DMS153 (cell line): ENCODE measurements at places on chromosomes 11 and 22.
A peak's percentile ranks its signal among the peaks of the same experiment; 100 is the strongest.

DNA sequence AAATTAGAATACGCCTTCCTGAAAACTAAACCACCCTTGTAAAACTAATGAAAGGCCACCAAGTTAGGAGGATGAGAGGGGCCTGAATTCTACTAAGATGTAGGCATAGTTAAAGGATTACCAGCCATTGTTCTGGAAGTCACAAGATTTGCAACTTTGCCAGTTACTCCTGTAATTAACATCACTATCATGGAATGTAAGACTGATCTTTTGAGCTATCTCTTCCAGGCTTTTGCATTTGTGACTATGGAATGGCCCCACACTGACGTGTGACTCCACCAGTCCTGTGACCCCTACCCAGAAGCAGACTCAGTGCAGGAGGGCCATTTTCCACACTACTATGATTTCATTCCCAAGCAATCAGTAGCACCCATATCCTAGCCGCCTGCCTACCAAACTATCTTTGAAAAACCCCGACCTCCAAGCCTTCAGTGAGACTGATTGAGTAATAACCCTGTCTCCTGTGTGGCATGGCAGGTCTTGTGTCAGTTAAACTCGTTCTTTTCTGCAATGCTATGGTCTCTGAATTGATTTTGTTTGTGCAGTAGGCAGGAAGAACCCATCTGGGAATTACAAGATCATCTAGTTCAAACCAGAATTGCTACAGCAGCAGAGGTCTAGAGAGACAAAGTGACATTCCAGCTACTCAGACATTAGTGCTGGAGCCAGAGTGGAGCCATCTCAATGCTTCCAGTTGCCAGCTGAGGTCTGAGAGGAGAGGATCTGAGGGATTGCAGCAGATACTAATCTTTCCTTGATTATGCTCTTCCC is 1.9 kb upstream of the CTSF start:
- DNase-seq: no peak

DNA sequence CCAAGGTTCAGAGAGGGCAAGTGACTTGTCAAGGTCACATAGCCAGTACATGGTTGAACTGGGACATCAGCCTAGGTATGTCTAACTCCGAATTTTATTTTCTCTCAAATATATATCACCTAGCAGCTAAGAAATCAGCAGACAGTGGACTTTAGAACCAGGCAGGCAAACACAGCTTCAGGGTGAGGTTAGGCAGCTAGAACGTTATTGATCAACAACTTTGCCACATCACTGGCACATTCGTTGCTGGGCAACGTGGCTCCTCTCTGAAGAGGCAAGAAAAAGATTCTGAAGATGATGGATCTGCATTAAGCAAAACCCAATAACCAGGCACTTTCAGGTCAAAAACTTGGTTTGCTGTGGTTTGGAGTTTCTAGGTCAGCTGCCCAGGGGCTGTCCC is 258.0 kb downstream of the KIRREL3 start:
- no peak for DNase-seq

DNA sequence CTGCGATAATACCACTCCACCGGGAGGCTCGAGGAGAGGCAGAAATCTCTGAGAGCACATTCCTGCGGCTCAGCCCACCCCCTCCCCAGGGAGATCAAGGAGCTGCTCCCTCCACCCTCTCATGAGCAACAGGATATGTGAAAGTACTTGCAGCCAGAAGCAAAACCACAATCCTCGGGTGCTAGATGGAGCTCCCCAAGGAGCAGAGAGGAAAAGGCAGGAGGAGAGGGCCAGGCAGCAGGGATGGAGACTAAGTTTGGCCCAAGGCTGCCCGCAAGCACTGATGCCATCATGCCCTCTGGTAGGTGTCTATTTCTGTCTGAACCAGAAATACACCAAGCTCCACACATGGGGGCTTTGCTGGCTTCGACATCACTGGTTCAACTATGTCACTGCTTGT is 22.3 kb downstream of the VPS37C start:
- no peak for DNase-seq

- no peak for DNase-seq
These were observed 12.3 kb downstream of the SMPD1 start for GRCh38 chr11:6402561-6402981.

DNA sequence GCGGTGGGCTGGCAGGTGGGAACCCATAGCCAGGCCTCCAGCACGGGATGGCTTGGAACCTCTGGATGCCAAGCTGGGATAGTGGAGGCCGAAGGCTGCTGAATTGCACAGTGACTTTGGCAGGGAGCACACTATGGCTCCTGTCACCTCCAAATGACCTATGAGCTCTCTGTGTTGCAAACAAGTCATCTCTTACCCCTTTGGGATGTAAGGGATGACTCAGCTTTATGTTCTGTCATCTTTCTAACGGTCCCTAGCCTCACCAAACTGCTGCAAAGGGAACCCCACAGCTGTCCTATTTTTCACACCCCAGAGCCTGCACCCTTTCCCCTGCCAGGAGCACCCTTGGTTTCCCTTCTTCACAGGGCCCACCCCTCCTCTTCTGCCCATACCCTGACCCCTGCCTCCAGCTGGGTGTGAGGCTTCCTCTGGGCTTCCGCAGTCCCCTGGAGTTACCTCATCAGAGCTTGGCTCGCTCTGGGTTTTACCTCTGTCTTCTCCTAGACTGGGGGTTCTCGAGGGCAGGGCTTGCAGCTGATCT is 2.7 kb upstream of the SCUBE1 start:
- DNase-seq: no peak

GRCh38 chr11:9625728-9626127 is 38.1 kb upstream of the SWAP70 start:
- no peak for DNase-seq

DNA sequence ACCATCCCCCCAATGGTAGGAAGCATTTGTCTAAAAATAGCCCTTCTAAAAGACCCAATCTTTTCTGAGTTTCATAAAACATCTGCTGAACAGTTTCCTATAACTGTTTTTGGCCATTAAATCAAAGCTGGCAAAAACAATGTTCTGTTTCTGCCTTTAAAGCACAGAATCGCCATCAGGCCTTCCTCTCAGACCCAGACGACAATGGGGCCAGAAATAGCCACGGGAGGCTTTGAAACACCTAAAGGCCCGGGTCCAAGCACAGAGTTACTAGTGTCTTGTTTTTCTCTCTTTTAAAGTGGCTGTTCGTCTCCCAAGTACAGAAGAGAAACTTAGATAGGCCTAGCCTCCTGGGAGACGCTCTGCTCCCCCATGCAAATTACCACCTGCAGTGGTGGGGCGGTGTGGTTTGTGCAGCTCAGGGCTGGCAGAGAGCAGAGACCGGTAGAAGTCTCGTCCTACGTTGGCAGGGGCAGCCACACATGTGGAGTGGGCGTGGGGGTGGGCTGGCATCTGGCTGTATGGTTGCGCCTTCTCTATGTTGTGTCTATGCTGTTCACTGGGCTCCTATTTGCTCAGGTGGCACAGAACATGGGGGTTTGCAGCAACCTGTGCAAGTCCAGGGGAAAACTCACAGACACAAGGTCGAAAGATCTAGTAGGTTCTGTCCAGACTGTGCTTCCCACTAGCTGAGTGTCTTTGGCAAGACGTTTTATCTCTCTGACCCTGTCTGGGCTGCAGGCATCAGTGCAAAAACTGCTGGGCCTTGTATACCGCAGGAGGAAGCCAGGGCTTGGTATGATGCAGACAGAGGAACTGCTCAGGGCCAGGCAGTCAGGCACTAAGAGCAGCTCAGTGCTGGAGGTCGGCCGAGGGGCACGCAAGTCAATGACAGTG is 23.6 kb upstream of the ETS1 start:
- DNase-seq: no peak

DNA sequence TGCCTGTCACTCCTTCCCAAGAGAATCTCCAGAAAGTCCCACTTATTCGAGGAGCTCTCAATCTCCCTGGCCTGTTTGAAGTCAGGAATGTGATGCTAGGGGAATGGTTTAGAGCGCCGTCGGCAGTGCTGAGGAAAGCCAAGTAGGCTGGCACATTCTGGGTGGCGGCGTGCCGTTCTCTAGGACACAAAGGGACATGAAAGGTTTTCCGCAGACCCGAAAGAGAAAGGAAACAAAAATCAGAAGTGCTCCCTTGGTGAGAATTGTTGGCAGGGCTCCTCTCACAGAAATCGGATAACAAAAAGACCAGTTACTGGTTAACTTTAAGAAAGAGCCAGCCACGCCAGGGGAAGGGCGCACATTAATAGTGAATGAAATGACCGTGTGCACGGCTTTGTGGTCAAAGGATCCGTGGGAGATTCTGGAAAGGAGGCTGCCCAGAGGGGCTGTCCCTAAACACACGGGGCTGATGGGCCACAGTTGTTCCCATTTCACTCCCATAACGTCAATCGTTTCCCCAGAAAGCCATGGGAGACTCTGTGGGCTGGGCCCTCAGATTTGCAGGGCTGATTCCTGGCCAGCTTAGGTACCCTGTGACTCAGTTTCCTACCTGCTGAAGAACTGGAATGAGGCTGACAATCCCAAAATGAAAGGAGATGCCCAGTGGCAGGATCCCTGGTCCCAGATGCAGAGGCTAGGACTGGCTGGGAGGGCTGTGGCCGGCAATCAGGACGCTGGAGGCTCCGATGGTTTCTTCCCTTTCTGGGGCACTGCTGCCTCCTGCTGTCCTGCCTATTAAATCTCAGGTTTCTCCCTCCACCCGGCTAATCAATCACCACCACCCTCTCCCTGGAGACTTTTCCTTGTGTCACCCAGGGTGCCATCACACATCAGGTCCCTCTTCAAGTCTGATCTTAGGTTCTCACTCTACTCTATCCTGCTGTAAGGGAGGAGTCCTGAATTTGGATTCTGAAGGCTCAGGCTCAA is 82.3 kb downstream of the RCN1 start:
- DNase-seq: no peak

DNA sequence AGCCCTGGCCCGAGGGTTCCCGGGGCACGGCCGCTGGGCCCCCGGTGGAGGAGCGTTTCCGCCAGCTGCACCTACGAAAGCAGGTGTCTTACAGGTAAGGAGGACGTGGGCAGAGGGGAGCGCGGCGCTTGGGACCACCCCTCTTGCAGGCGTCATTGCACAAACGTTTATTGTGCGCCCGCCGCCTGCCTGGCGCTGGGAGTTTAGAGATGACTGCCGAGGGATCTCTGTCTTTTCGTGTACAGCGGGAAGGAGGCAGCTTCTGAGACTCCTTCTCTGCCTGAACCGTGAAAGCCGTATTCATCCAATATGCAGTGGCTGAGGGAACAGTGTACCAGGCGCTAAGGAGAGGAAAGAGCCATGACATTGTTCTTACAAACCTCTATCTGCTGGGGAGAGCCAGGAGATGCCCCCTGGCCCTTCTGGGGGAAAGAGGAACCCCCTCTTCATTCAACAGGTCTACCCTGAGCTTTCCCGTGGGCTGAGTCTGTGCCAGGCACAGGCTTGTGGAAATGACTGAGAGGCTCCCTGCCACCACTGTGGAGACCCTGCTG is 13.8 kb upstream of the DGKZ start:
- DNase-seq: no peak

GRCh38 chr22:21778705-21779363 is 43.2 kb upstream of the YPEL1 start:
- DNase-seq: no peak

- no peak for DNase-seq
These were observed 25.3 kb downstream of the C11orf58 start for GRCh38 chr11:16763746-16764145.

DNA sequence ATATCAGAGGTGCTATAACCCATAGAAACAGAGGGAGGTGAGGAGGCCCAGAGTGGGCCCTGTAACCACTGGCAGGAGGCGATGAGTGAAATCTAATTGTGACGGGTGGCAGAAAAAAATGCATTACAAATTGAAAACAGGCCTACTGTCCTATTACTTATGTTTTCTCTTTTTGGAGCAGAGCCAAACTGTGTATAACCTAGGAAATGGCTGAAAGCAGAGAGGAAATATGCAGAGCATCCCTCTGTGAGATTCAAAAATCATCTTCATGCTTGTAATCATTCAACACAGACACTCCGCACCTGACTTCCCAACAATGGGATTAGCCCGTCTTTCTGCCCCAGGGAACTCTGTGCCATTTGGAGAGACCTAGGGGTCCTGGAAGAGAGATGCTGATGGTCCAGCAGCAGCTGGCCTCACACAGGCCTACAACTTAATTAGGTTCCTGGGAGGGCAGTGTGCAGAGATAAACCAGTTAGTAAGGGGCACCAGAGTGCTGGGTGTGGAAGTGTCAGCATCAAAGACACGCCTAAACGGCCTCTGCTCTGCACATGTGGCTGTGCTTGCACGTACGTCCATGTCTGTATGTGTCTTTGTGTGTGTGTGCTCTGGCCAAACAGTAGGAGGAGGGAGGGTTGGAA is 41.8 kb downstream of the MAP6 start:
- DNase-seq: no peak

GRCh38 chr11:91608677-91609076 is 615.9 kb upstream of the FAT3 start:
- DNase-seq: peak; percentile 60

DNA sequence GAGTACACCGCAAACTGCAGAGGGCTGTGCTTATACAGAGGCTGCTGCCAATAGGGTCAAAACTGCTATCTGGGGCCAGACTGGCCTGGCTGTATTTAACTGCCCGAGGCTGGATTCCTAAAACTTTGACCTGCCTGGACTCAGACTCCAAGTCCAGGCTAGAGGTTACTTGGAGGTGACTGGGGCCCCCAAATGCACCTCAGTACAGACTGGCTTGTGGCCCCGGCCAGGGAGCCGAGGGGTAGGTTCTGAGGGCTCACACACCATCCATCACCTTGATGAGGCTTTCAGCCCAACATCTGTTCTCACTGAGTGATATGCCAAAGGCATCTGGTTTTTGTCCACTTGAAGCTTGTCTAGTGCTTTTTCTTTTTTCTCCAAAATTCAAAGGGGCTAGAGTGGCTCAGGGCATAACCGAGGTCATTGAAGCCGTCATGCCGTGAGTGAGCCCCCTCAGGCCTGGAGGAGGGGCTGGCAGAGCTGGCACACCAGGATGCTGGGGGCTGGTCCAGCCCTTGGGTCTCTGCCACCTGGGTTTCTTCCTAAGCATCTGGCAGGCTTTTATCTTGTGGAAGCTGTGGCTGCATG is 52.4 kb upstream of the TTLL12 start:
- DNase-seq: no peak

GRCh38 chr22:38401336-38402084 is 53.5 kb downstream of the KCNJ4 start:
- no peak for DNase-seq

GRCh38 chr11:10659339-10660216 is 34.0 kb downstream of the IRAG1 start:
- no peak for DNase-seq

- no peak for DNase-seq
These were observed 7.6 kb upstream of the TMPRSS6 start for GRCh38 chr22:37117092-37117491.

- no peak for DNase-seq
These were observed 250.2 kb downstream of the AASDHPPT start for GRCh38 chr11:106327637-106328036.

DNA sequence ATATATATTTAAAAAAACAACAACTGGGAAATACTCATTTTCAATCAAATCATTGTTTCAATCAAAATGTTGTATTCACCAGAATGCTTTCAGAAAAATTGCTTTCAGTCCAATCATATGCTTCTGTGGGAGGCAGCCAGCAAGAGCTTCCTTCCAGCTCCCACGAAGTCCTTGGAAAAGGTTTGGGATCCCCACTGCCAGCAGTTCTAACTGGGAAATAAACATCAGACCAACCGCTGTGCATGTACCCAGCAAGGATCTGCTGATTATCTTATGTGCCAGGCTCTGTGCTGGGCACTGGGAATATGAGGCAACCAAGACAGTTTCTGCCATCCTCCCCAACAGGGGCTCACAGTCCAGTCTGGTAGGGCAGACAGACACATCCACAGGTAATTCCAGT is 10.8 kb downstream of the RPS13 start:
- no peak for DNase-seq

GRCh38 chr11:2446590-2447252 is 1.9 kb downstream of the KCNQ1 start:
- no peak for DNase-seq

- DNase-seq: no peak
These were observed 18.8 kb upstream of the MAML2 start for GRCh38 chr11:96361778-96362177.
